ENCODE measurements at places on chromosomes 12 and 14.

- DNase-seq = no peak
Observed at GRCh38 chr12:121297435-121297991, 1.0 kb upstream of the CAMKK2 start.

DNA sequence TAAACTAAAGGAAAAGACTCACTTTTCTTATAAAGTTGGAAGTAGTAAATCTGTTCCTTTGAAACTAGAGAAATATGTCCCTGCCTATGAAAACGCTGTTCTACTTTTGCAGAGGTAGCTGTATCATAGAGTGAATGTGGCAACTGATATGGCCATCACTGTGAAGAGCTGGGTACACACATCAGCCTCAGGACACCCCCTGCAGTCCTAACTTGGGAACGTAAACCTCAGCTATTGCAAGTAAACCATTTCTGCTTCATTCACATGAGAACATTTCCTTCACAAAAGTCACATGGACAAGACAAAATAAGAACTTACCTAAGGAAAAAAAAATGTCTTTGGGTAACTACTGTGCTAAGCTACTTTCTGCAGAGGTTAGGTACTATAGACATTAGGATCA, 233.3 kb upstream of the PPFIA2 start:
- DNase-seq = no peak

GRCh38 chr14:61607570-61608244, 87.6 kb upstream of the HIF1A start:
- no peak for DNase-seq

- DNase-seq = no peak
Observed at GRCh38 chr12:87311206-87311605, 718.0 kb downstream of the C12orf50 start.

- no peak for DNase-seq
Observed at GRCh38 chr14:30657606-30658163, 35.6 kb downstream of the SCFD1 start.

DNA sequence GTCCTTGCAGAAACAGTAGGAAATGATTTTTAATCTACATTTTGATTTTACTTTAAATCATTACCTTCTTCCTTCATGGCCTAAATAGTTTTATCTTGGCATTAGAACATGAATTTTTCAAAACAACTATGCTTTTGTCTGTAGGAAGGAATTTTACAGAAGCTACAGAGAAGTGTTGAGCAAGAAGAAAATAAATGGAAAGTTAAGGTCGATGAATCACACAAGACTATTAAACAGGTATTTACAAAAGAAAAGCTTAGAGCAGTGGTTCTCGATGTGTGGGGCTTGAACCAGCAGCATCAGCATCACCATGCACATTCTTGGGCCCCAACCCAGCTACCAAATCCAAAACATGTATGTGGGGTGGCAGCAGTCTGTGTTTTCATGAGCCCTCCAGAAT, 91.6 kb downstream of the KTN1 start:
- DNase-seq = no peak

DNA sequence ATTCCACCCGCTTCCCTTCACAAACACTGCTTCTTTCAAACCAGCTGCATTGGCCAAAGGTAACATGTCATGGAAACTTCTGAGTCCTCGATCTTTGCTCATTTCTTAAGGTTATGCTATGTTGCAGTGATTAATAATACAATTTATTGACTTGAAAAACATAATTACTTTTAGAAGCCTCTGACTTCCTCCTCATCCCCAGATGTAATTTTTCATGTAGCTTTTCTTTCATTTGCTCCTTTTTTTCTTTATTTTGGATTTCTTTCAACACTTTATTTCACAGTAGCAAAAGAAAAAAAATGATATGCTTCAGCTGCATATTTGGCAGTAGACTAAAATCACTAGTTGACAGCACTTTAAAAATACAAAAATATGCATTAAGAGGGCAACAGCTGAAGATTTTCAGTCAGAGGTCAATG, 116.2 kb downstream of the LRRIQ1 start:
- DNase-seq = no peak

- DNase-seq = no peak
Observed at GRCh38 chr12:87943762-87944161, 85.4 kb downstream of the C12orf50 start.

DNA sequence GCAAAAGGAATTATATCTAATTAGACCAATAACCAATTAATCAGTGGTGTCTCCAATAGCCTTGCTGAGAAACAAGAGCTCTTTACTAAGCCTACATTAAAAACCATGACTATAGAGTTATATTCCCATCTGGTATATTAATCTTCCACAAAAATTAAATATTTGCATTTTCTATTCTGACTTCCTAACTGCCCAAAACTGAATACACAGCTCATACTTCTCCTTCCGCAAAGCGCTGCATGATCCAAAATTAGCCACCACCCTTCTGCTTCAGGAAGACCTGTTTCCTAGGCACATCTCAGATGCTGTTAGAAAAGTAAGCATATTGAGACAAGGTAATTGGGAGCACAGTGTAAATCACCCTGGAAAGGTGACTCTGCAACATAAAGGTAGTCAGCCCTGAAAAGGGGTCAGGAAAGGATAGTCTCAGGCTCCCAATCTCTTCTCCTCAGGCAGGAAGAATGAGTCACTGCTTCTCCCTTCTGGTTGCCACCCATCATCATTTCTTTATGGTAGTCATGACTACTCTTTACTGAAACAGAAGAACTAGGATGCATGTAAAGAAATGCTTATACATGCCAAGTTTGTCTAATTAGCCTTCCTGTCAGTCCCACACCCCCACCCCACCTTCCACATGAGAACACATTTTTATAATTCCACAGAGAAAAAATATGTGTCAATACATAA, 54.3 kb downstream of the PLCZ1 start:
- no peak for DNase-seq

GRCh38 chr14:102630405-102630804, 38.0 kb downstream of the RCOR1 start:
- DNase-seq = no peak

- no peak for DNase-seq
Observed at GRCh38 chr14:71621980-71622605, 310.1 kb upstream of the RGS6 start.

- no peak for DNase-seq
Observed at GRCh38 chr12:24537083-24537860, 411.6 kb downstream of the BCAT1 start.

- no peak for DNase-seq
Observed at GRCh38 chr14:96088074-96088473, 48.9 kb downstream of the C14orf132 start.
